GM13976 (cell line): ENCODE measurements at places on chromosomes 3 and 15.

GRCh38 chr3:64958199-64958843 lies 270.5 kb upstream of the ADAMTS9 start:
- no peak for DNase-seq

DNA sequence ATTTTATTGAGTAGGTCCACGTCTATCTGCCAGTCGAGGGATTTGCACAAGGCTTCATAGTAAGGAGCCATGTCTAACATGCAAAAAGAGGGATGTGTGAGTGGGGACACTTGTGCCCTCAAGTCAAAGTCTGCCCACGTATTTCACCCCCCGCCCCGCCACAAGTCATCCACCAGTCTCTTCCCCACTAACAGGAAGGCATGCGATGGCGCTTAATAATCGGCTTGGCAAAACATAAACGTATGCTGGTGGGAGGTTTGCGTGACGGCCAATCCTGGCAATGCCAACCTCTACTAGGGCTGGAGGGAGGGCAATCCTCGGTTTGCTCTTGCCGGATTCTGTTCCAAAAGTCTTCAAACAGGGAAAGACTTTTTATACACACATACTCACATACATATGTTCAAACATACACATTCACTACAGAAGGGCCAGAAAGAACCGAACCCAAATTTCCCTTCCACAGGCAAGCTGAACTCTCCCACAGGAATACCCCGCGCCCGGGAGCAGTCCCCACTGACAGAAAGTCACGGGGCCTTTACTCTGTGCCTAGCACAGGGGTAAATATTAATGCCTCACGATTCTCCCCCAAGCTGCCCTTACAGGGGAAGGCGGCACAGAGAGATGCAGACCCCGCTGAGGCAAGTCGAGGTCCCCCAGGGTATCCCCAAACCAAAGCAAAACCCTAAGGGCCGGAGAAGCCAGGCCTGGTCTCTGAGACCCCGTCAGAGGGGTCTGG lies 675 bp downstream of the PSMD6 start:
- no peak for DNase-seq

- DNase-seq, result no peak
Measured at GRCh38 chr3:44939581-44940036, 36.4 kb downstream of the ZDHHC3 start.

- no peak for DNase-seq
Measured at GRCh38 chr3:20060974-20061685, 20.9 kb downstream of the KAT2B start.

GRCh38 chr15:31292391-31293015 lies 34.1 kb upstream of the KLF13 start:
- DNase-seq, result no peak
